DND-41 (cell line): ENCODE measurements at places on chromosomes 12 and 14.
A peak's percentile ranks its signal among the peaks of the same experiment; 100 is the strongest.

- no peak for DNase-seq
- no peak overlapping the region for H3K27ac ChIP-seq
- H3K27me3 ChIP-seq, result no peaks in the 10 kb centered on the region
- H3K4me3 ChIP-seq, result no peak overlapping the region
Measured at GRCh38 chr14:103002578-103003350, 54.6 kb downstream of the CDC42BPB start.

- H3K4me1 ChIP-seq, result peaks cover 23% of the 10 kb centered on the region
- H3K4me3 ChIP-seq, result no peak overlapping the region
- no peaks in the 10 kb centered on the region for H3K27me3 ChIP-seq
- peak; percentile 85 for DNase-seq
- peaks cover 42% of the 10 kb centered on the region for H3K36me3 ChIP-seq
Measured at GRCh38 chr12:111438481-111438880, 32.8 kb downstream of the SH2B3 start.

GRCh38 chr14:55373784-55374705 lies 37.6 kb downstream of the ATG14 start:
- H3K27me3 ChIP-seq, result no peaks in the 10 kb centered on the region
- H3K4me3 ChIP-seq, result no peak overlapping the region

GRCh38 chr14:58898655-58899316 lies 261.0 kb downstream of the DACT1 start:
- no peaks in the 10 kb centered on the region for H3K36me3 ChIP-seq
- DNase-seq, result no peak
- no peaks in the 10 kb centered on the region for H3K4me1 ChIP-seq
- H3K27me3 ChIP-seq, result no peaks in the 10 kb centered on the region
- no peak overlapping the region for H3K4me3 ChIP-seq
- no peak overlapping the region for H3K27ac ChIP-seq

DNA sequence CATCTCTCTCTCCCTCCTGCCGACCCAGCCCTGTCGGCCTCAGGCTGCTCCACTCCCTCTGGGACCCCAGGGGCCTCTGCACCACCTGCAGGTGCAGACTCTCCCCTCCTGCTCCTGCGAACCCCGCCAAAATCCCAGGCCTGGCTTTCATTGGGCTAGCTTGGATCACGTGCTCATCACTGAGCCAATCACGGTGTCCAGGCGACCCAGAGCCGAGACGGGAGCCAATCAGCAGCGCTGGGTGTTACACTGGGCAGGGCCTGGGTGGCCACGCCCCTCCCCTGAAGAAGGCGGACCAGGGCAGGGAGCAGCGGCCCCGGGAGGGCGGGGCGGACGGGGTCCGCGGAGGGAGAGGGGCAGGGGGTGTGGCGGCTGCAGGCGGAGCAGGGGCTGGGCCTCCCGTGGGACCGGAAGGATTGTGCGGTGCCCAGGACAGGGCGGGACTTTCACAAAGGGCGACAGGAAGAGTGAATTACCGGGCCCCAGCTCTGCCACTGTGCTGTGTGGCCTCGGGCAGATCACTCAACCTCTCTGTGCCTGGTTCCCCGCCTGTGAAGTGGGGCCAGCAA lies 66.6 kb upstream of the FBRSL1 start:
- H3K27me3 ChIP-seq, result no peaks in the 10 kb centered on the region
- DNase-seq, result peak; percentile 40
- H3K4me1 ChIP-seq, result no peaks in the 10 kb centered on the region
- no peak overlapping the region for H3K27ac ChIP-seq
- H3K4me3 ChIP-seq, result no peak overlapping the region

GRCh38 chr14:93751946-93752655 lies 36.2 kb downstream of the PRIMA1 start:
- no peak for DNase-seq
- no peaks in the 10 kb centered on the region for H3K27me3 ChIP-seq
- H3K36me3 ChIP-seq, result no peaks in the 10 kb centered on the region
- no peak overlapping the region for H3K27ac ChIP-seq
- H3K4me1 ChIP-seq, result no peaks in the 10 kb centered on the region

DNA sequence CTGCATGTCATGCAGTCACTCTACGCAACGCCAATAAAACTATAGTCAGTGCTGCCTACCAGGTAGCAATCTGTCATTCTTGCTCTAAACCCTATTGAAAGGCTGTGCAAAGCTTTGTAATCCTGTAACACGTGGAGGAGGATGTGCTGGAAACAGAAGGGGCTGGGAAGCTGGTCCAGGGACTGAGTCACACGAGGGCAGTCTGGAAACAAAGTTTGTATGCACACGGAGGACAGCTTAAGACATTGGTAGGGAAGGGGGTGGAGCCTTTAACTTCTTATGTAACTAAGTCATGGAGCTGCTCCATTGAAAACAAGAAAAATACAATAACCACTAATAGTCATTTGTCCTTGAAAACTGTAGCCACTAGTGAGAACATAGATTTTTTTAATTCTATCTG lies 128.0 kb downstream of the BCAT1 start:
- no peak overlapping the region for H3K27ac ChIP-seq
- H3K4me1 ChIP-seq, result no peaks in the 10 kb centered on the region
- no peak overlapping the region for H3K4me3 ChIP-seq
- H3K27me3 ChIP-seq, result no peaks in the 10 kb centered on the region

DNA sequence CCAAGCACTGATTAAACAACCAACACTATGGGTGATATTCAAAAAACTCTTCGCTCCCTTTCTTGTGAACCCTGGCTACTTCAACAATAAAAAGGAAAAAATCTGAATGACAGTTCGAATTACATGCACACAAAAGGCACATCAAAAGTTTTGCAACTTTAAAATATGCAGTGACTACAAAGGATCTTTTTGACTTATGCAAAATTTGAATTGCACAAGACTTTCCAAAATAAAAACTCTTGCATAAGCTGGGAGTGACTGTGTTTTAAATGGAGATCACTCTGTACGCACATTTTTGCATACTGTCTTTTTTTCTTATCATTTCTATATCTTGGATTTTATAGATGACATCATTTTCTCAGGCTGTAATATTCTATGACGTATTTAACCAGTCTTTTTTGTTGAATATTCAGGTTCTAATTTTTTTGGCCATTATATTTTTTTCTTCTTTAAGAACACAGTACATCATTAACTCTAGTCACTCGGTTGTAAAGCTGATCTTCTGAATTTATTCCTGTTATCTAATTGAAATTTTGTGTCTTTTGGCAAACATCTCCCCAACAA lies 667.6 kb upstream of the TBX3 start:
- H3K27ac ChIP-seq, result no peak overlapping the region
- no peak overlapping the region for H3K4me3 ChIP-seq
- H3K4me1 ChIP-seq, result no peaks in the 10 kb centered on the region
- no peaks in the 10 kb centered on the region for H3K36me3 ChIP-seq
- DNase-seq, result no peak

GRCh38 chr12:106987846-106988245 lies 900 bp upstream of the MTERF2 start:
- no peak overlapping the region for H3K27ac ChIP-seq
- H3K4me1 ChIP-seq, result peaks cover 18% of the 10 kb centered on the region
- H3K27me3 ChIP-seq, result no peaks in the 10 kb centered on the region
- no peak for DNase-seq

DNA sequence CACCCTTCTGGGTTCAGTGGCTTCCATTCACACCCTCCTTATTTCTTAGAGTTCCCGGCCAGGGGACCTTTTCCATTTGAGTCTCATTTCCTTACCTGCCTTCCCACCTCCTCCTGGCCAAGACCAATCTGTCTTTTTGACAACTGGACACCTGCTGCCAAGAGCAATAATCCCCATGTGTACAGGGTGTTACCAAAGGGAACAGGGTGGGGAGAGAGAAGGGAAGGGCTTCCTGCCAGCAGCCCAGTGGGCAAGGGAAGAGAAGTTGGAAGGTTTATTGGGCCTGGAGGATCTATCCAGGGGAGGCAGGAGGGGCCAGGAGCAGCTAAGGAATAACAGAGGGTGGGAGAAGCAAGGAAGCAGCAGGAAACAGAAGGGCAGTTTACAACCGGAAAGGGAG lies 346.2 kb downstream of the C12orf75 start:
- DNase-seq, result no peak
- H3K4me3 ChIP-seq, result no peak overlapping the region
- H3K27me3 ChIP-seq, result no peaks in the 10 kb centered on the region
